Activated CD4-positive, alpha-beta T cell treated with anti-CD3 and anti-CD28 coated beads, Interleukin-2, amount 50 U/mL, for 48 hours (primary cell): ENCODE measurements at places on chromosomes 12 and 14.

GRCh38 chr12:91926848-91927247, 218.8 kb downstream of the BTG1 start:
- DNase-seq, result no peak

DNA sequence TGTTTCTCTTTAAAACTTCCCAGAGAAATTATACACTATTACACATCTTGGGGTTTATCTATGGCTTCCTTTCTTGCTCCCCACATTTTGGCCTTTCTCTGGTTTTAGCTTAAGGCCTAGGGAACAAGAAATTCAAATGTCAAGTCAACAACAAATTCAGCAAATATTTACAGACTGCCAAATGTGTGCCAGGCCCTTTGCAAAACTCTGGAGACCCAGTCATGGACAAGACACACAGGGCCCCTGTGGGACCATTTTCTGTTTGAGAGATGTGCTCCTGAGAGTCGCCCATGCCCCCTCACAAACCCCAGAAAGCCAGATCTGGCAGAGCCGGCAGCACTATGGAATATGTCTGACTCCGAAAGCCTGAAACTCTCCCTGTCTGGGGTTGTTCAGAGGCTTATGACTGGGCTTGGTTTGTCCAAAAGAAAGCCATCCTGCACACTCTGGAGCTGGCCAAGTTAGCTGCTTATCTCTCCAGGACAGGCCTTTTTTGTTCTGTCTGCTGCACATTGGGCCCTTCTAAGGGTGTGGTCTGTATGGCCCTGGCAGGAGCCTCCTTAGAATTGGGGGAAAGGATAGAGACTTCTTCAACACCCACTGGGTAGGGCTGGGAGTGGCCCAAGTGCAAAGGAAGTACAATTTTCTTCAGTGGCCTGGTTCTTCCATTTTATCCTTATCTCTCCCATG, 1.1 kb upstream of the KRT3 start:
- DNase-seq, result no peak

DNA sequence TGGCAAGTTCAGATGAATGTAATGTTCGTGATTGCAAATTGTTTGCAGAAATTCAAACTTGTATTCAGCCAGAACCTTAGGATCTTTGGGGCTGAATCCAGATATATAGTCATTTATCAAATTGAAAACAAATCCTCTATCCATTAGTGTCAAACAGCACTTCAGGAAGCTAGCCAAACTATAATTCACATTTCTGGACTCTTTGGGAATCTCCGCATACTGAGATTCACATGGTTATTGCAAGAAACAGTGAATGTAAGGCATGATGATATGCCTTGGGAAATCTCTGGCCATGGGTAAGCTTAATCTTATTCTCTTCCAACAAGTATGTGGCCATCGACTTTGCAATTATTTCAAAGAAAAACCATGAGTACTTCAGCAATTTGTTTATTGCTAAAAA, 98.5 kb downstream of the KLHL28 start:
- DNase-seq, result no peak

DNA sequence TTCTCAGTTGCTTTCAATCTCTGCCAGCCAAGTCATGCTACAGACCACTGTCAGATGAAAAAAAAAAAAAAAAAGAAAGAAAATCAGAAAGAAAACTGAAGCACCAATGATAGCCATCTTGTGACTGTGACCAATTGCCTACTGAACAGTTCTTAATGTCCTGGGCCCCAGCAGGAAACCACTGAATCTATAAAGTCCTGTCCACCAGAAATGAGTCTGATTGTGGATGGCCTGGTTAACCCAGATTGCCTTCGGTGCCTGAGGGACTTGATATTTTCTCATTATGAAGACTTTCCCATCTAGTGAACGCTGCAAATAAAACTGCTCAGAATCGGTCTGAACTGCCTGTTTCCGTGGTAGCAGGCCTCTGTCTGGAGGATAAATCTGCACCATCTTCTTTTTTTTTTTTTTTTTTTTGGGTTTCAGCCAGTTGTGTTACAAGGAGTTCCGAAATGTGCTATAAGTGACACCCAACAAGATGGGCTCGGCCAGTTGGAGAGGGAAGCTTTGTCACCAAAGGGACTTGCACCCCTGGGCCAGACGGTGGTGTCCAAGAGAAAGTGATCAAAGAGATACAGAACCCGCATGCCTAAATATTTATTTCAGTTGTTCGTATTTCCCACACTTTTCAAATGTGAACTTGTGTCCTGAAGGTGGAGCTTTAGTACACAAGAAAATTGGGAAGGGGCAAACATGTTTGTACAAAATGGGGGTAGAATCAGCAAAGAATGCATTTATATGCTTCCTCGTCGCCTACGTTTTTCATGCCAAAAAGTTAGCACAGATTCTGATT, 3.0 kb upstream of the PLXNC1 start:
- no peak for DNase-seq

DNA sequence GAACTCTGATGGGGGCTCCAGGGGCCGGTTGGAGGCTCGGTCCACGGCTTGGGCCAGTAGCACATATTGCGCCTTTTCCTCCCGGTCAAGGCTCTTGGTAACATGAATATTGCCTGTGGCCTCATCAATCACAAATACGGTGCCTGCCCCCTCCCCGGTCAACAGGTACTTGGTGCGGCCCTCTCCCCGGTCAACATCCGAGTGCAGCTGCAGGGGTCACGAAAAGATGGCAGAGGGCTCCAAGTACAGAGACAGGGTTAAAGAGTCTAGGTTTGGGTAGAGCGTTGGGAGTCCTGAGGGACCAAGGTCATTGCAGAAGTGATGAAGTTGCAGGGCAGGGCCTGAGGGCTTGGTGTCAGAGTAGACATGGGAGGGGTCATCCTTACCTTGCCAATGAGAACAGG, 2.2 kb downstream of the CDH24 start:
- DNase-seq, result no peak
